ENCODE measurements at places on chromosomes 5 and 9. TPM values are rescaled to one million over a fixed set of nuclear protein-coding genes. Genes with fewer than 3 reads are reported as not detected.

The GARIN3 gene
- total RNA-seq, result 0.29 TPM

The ARHGEF28 gene
- 0.27 TPM for total RNA-seq

The C5orf58 gene
- total RNA-seq, result not detected

The DCAF10 gene
- total RNA-seq, result 15.1 TPM

The NIPAL4 gene
- 1.4 TPM for total RNA-seq

The SEPTIN8 gene
- total RNA-seq, result 34.5 TPM

The SYK gene
- 0.73 TPM for total RNA-seq

The IFNK gene
- total RNA-seq, result not detected

The PCDHA9 gene
- total RNA-seq, result not detected

The ELAVL2 gene
- not detected for total RNA-seq

The OTP gene
- total RNA-seq, result not detected

The SLC4A9 gene
- not detected for total RNA-seq

The NACC2 gene
- total RNA-seq, result 9.0 TPM

The LCN6 gene
- not detected for total RNA-seq

The DNLZ gene
- total RNA-seq, result 40.6 TPM

The AFAP1L1 gene
- 0.18 TPM for total RNA-seq

The IFNB1 gene
- not detected for total RNA-seq

The MEGF10 gene
- total RNA-seq, result not detected

The DMRT3 gene
- not detected for total RNA-seq

The PCDHA2 gene
- not detected for total RNA-seq

The FRMD3 gene
- 0.68 TPM for total RNA-seq

The CXCL14 gene
- total RNA-seq, result not detected

The KCNMB1 gene
- not detected for total RNA-seq

The ABCA1 gene
- total RNA-seq, result 0.89 TPM

The PTGES gene
- not detected for total RNA-seq

The CCDC192 gene
- not detected for total RNA-seq
